Smooth muscle cell of trachea (primary cell): ENCODE measurements at places on chromosomes 5 and 9. TPM values are rescaled to one million over a fixed set of nuclear protein-coding genes. Genes with fewer than 3 reads are reported as not detected.

Gene FIBCD1
- total RNA-seq = 12.2 and 17.5 TPM in 2 replicates

Gene FOXE1
- not detected in 2 replicates for total RNA-seq

Gene ARL14EPL
- total RNA-seq = not detected in 2 replicates

Gene GTF3C4
- 14.1 and 14.9 TPM in 2 replicates for total RNA-seq

Gene APBB3
- total RNA-seq = 20.2 and 28.5 TPM in 2 replicates

Gene DROSHA
- 43.5 and 57.5 TPM in 2 replicates for total RNA-seq

Gene EIF4E1B
- not detected in 2 replicates for total RNA-seq

Gene PPP1R26
- total RNA-seq = 6.7 and 10.3 TPM in 2 replicates

Gene MZB1
- not detected in 2 replicates for total RNA-seq

Gene ZFP37
- 3.0 and 5.2 TPM in 2 replicates for total RNA-seq

Gene KIF4B
- 0.15 and 0.17 TPM in 2 replicates for total RNA-seq

Gene SARDH
- 5.1 and 5.7 TPM in 2 replicates for total RNA-seq
